Purkinje cell (primary cell): ENCODE measurements at places on chromosomes 2 and 18. TPM values are rescaled to one million over a fixed set of nuclear protein-coding genes. Genes with fewer than 3 reads are reported as not detected.

The SLC4A5 gene
- not detected in 2 replicates for polyA plus RNA-seq

The ANO7 gene
- polyA plus RNA-seq = not detected in 2 replicates

The FBLN7 gene
- 6.8 and 8.9 TPM in 2 replicates for polyA plus RNA-seq

The MC2R gene
- not detected in 2 replicates for polyA plus RNA-seq

The ASTL gene
- polyA plus RNA-seq = not detected in 2 replicates

The KCNIP3 gene
- 4.2 TPM in 1 of 2 replicates, not detected in the other for polyA plus RNA-seq

The CEP76 gene
- 509 and 524 TPM in 2 replicates for polyA plus RNA-seq

The CRYGD gene
- polyA plus RNA-seq = 0.42 and 2.2 TPM in 2 replicates

The LAMA1 gene
- 0.50 TPM in 1 of 2 replicates, not detected in the other for polyA plus RNA-seq

The EML4 gene
- 12.0 and 22.7 TPM in 2 replicates for polyA plus RNA-seq

The DNER gene
- 1,976 and 2,466 TPM in 2 replicates for polyA plus RNA-seq

The CPLX4 gene
- 0.69 and 1.4 TPM in 2 replicates for polyA plus RNA-seq

The ZNF519 gene
- 9.4 and 19.5 TPM in 2 replicates for polyA plus RNA-seq

The CCBE1 gene
- 0.04 TPM in 1 of 2 replicates, not detected in the other for polyA plus RNA-seq
